ENCODE measurements at places on chromosomes 6 and 20.

GRCh38 chr6:6616656-6617055 is 28.1 kb downstream of the LY86 start:
- no peak for DNase-seq

- DNase-seq: no peak
Measured at GRCh38 chr20:4601630-4602296, 119.9 kb upstream of the PRND start.

GRCh38 chr6:130513770-130514169 is 148.0 kb downstream of the TMEM200A start:
- no peak for DNase-seq

DNA sequence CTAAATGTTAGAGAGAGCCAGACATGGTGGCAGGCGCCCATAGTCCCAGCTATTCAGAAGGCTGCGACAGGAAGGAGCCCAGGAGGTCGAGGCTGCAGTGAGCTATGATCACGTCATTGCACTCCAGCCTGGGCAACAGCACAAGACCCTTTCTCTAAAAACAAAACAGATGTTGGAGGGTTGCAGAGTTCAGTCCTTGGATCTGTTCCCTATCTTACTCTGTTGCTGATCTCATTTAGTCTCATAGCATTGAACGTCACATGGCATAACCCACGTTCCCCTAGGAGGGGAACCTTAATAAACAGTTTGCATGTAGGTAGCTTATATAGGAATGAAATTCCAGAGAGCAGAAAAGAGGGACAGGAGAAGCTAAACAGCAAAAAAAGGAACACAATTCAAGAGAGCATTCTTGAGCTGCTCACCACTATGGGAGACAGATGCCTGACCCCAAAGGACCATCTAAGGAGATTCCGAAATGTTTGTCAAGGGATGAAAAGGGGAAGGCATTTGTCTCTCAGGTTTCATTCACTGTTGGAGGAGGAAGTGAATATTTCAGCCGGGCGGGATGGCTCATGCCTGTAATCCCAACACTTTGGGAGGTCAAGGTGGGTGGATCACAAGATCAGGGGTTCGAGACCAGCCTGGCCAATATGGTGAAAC is 54.6 kb upstream of the PIM1 start:
- DNase-seq: no peak

GRCh38 chr6:27863962-27864905 is 48.0 kb downstream of the OR2B2 start:
- peak; percentile 70 for DNase-seq

GRCh38 chr20:37669773-37670236 is 24.0 kb upstream of the CTNNBL1 start:
- no peak for DNase-seq

DNA sequence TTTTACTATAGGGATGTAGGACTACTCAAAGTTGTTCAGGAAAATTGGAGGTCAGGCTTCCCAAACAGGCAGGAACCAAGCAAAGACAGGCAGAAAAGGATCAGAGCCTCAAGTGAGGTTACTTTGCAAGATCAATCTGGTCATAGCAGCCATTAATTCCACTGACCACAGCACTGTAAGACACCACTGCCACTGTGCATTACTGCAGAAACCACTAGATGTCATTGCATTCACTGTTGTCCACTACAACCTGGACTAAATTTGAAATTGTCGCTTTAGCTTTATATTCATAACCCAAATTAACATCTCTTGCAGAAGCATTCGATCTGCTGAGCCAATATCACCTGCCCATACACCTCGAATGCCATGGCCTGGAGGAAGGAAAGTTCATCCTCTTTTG is 126.9 kb upstream of the UFL1 start:
- DNase-seq: no peak

- DNase-seq: no peak
Measured at GRCh38 chr6:113854531-113855499, 2.3 kb upstream of the MARCKS start.

DNA sequence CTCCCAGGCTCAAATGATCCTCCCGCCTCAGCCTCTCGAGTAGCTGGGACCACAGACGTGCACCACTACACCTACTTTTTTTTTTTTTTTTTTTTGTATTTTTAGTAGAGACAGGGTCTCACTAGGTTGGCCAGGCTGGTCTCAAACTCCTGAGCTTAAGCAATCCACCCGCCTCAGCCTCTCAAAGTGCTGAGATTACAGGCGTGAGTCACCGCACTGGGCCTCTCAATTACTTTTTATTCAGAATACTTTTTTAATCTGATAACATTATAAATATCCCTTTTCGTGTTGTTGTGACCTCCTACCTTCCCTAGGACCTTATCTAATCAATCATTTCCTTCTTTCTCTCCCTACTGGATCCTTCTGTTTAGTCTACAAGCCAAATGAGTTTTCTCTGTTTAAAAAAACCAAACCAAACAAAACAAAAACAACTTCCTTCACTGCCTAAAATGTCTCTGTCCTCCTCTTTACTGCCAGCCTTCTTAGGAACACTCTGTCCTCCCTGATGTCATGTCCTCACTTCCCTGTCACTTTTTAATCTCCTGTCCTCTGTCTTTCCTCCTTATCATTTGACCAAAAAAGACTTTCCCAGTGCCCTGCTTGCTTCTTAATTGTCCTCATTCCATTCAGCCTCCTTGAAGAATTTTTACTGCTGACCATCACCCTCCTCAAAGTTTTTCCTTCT is 85.0 kb downstream of the CAP2 start:
- DNase-seq: no peak

- DNase-seq: no peak
Measured at GRCh38 chr20:52791091-52791490, 181.1 kb upstream of the TSHZ2 start.

- DNase-seq: no peak
Measured at GRCh38 chr20:6533761-6534479, 233.6 kb upstream of the BMP2 start.

DNA sequence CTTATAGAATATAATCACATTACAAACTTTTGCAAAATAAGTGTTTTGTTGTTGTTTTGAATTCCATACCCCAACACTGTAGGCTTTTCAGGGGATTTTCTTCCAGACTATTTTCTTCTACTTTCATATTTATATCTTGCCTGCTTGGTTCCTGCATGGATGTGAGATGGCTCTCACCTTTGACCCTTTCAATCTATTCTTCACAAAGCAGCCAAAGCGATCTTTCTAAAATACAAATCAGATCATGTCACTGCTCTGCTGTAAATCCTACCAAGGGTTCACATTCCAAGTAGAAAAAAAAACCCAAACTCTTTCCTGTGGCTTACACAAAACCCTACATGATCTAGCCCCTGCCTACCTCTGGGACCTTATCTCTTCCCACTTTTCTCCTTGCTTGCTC is 25.0 kb upstream of the TRPC4AP start:
- DNase-seq: no peak

- DNase-seq: no peak
Measured at GRCh38 chr20:30168800-30169138, 1088.7 kb upstream of the DEFB115 start.

DNA sequence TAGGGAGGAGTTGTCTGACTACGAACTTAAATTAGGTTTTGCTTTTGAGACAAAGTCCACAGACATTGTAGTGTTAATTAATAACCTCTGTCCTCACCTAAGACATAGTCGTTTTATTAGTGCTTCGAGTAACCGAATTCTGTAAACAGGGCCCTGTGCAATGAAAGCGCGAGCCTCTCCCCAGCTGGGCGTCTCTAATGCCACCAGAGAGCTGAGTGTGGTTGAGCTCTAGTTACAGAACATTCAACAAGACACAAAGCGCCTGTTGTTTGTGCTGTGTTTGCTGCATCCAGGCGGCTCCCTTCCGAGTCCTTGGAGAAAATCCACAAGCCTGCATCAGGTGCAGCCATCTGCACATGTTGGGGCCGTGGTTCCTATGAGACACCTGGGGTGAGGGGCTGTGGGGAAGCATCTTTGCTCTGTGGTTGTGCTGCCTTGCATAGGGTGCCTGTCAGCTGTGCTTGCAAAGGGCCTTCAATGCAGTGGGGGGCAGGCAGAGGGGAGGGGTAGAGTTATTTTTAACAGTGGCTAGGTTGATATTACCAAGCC is 63.9 kb downstream of the CD164 start:
- no peak for DNase-seq

DNA sequence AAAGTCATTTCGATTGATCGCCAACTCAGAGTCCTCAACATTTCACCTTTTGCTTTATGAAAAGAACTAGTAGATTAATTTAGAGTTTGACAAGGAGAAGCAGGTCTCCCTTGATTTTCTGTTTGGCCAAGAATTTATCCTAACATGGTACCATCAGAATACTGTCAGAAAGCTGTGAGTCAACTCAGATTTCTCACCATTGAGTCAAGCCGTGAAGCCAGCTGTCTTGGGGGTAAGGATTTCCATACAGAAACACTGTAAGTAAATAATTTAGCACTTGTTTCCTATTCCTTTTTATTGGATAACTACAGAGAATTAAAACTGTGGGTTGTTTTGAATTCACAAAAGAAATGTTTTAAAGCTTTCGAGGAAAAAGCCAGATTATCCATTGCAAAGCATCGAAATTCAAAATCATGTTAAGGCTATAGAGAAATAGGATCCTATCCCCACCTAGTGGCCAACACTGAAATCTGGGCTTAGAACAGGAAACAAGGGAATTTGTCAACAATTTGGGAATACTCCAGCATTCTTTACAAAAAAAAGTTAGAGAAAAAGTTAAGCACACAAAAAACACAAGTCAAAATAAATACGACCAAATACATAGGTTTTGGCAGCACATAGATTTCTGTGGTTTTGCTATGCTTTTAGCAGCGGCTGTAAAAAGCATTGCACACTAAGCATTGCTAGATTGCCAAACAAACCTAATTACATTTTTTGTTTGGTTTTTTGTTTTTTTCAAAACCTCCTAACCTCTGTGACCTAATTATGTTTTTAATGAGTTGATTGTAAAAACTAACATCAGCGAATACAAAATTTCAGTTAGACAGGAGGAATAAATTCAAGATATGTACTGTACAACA is 44.2 kb downstream of the COL11A2 start:
- no peak for DNase-seq

GRCh38 chr6:95679981-95680380 is 102.6 kb downstream of the MANEA start:
- no peak for DNase-seq

GRCh38 chr20:56439771-56440291 is 27.8 kb downstream of the CASS4 start:
- peak; percentile 65 for DNase-seq

GRCh38 chr6:5981126-5982026 is 25.3 kb downstream of the NRN1 start:
- DNase-seq: no peak

DNA sequence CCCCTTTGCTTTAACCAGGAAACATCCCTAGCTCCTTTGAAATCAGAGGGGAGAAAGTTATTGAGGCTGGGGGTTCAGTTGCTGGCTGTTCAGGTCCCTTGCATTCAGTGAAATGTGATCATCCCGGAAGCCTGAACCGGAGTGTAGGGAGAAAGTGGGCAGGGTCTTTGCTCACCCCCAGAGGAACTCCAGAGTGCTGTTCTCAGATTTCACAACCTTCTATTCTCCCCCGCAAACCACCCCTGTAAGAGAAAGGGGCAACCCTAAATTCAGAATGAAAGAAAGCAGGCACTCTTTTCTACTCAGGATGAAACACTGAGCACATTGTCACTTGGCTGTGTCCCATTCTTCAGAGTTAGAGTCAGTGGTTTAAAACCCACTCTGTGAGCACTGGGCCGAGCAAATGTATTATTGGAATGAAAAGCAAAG is 139.8 kb downstream of the KHDC1L start:
- no peak for DNase-seq

- peak; percentile 73 for DNase-seq
Measured at GRCh38 chr6:108798670-108799353, 49.4 kb upstream of the ARMC2 start.

DNA sequence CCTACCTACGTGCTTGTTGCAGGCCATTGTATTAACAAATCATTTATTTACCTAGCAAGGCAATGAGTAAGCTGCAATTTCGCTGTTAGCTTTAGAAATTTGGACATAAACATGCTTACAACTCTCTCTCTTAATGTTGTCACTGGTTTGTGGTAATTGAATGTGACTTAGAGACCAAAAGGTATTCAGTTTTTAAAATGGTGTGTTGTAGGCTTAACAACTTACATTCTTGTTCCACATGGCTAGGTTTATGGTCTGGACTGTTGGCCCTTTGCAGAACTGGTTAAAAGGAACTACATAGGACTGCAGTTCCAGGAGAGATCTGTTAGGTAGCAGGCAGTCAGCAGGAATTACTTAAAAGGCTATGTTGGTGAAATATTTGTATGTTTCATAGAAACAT is 10.3 kb upstream of the CTAGE9 start:
- DNase-seq: no peak

GRCh38 chr6:80793411-80793810 is 686.9 kb downstream of the BCKDHB start:
- no peak for DNase-seq

DNA sequence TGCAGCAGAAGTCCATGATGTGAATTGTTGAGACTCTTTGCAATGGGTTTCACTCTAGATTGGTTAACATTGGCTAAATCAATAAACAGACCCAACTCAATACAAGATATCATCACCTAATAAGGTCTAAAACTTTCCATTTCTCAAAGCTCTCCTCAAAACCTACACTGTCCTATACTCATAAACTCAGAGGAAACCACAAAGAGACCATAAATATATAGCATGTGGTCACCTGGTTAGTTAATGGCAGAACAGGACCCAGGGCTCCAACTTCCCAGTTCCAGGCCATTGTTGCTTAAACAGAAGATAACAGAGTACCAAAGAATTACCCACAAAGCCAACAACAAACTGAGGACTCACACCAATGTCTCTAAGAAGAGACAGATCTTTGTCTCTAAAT is 12.0 kb downstream of the RTN4IP1 start:
- no peak for DNase-seq

GRCh38 chr20:48171626-48172356 is 386.5 kb upstream of the SULF2 start:
- no peak for DNase-seq

DNA sequence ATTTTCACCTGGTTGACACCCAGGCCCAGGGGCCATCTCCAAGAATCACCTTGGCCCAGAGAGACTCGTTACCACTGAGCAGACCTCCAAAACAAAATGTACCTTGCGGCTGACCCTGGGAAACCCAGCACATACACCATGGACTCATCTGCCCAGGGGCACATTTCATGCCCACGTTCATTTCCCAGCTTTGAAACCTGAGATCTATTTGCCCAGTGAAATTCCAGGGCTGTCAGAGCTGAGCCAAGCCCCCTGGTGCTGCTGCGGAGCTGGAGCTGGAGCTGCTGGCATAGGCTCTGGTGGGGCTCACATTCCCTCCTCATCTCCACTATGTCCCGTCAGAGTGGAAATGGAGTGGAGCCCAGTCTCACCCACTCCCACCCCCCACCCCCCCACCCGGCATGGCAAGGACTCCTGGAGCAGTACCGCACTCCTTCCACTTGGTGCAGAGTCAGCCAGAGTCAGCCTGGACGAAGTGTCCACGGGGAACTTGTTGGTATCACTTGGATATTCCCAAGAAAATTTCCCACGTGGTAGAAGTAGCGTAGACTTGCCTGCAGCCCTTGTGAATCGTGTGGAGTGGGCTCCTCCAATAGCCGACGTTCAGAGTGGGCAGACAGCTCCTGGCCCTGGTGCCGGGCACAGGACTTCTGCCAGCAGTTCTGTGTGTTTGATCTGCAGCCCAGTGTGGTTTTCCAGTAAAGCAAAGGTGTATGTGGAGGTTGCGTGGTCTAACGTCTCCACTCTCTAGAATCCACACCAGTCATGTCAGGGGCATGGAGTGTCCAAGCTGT is 18.1 kb upstream of the OSER1 start:
- DNase-seq: no peak

All from activated CD8-positive, alpha-beta memory T cell treated with anti-CD3 and anti-CD28 coated beads for 24 hours (primary cell).